Sciatic nerve (tissue), 2 donors: ENCODE measurements at places on chromosomes 4 and X. TPM values are rescaled to one million over a fixed set of nuclear protein-coding genes. Genes with fewer than 3 reads are reported as not detected.

TMSB15B gene
- total RNA-seq = 5.1 TPM

C4orf50 gene
- 0.09 TPM for total RNA-seq

GPR78 gene
- 0.58 TPM for total RNA-seq

HPGD gene
- 2.9 TPM for total RNA-seq

GNRHR gene
- total RNA-seq = not detected

FHDC1 gene
- 3.9 TPM for total RNA-seq

DUSP9 gene
- total RNA-seq = 0.13 TPM

ATP2B3 gene
- total RNA-seq = 0.09 TPM

RENBP gene
- 23.0 TPM for total RNA-seq

RHOXF2B gene
- not detected for total RNA-seq

CCDC110 gene
- total RNA-seq = 0.36 TPM

SORBS2 gene
- 101 TPM for total RNA-seq

GDPD2 gene
- total RNA-seq = 0.22 TPM

SSX3 gene
- not detected for total RNA-seq

SMAD1 gene
- total RNA-seq = 37.4 TPM

BMP3 gene
- 14.8 TPM for total RNA-seq

VCX3B gene
- not detected for total RNA-seq

SMIM10L2A gene
- 2.7 TPM for total RNA-seq

PARM1 gene
- total RNA-seq = 9.1 TPM

FREM3 gene
- not detected for total RNA-seq

GABRG1 gene
- total RNA-seq = 1.4 TPM

UBA6 gene
- total RNA-seq = 62.7 TPM

XPNPEP2 gene
- total RNA-seq = 6.6 TPM

BEX2 gene
- 2.6 TPM for total RNA-seq

FGB gene
- not detected for total RNA-seq

GPRIN3 gene
- total RNA-seq = 7.0 TPM

PNCK gene
- total RNA-seq = 1.6 TPM

AVPR2 gene
- total RNA-seq = 5.6 TPM

CFAP99 gene
- not detected for total RNA-seq

DGAT2L6 gene
- not detected for total RNA-seq

GRIA3 gene
- 7.1 TPM for total RNA-seq

NALF2 gene
- total RNA-seq = not detected
